ENCODE measurements at places on chromosomes 6 and 20.

GRCh38 chr6:57138026-57138425 is 34.1 kb upstream of the BAG2 start:
- DNase-seq: no peak

GRCh38 chr6:84798257-84798656 is 33.9 kb upstream of the TBX18 start:
- DNase-seq: no peak

DNA sequence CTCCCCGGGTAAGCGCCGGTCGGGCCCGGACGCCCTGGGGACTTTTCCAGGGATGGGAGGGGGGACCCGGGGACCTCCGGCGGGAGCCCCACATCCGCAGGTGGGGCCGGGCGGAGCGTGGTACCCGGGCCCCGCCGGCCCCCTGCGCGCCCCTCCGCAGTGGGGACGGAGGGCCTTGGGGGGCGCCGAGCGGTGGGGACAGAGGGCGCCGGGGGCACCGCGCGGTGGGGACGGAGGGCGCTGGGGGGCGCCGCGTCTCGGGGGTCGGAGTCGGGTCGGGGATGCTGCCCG is 270 bp downstream of the PLEKHG1 start:
- no peak for DNase-seq

DNA sequence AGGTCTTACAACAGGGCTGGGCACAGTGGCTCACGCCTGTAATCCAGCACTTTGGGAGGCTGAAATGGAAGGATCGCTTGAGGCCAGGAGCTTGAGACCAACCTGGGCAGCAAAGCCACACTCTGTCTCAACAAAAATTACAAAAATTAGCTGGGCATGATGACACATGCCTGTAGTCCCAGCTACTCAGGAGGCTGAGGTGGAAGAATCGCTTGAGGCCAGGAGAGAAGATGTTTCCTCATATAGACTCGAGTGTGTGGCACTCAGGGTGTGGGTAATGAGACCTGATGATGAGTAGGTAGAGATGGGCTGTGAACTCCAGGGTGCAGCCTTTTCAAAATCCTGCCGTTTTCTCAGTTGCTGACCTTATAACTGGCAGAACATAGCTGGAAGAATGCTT is 125.3 kb upstream of the FOXO3 start:
- no peak for DNase-seq

DNA sequence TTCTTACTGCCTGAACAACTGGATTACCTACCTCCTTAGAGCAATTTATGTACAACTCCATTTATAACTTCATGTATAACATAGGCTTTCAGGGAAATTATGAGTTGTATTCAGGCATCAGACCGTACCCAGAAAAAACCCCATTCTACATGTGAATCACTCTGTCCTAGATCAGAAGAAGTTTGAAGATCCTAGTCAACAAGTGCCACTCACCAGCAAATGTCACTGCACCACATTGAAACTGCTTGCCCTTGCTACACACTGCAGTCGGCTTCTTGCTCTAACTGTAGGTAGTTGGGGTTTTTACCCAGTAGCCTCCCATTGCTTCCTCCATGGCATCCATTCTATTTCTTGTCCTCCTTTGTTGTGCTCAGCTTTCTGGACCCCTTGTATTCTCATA is 132.4 kb downstream of the DNAH8 start:
- no peak for DNase-seq

- no peak for DNase-seq
Observed at GRCh38 chr6:26514984-26515383, 14.9 kb downstream of the BTN1A1 start.

GRCh38 chr6:149211046-149211571 is 106.4 kb upstream of the TAB2 start:
- no peak for DNase-seq

DNA sequence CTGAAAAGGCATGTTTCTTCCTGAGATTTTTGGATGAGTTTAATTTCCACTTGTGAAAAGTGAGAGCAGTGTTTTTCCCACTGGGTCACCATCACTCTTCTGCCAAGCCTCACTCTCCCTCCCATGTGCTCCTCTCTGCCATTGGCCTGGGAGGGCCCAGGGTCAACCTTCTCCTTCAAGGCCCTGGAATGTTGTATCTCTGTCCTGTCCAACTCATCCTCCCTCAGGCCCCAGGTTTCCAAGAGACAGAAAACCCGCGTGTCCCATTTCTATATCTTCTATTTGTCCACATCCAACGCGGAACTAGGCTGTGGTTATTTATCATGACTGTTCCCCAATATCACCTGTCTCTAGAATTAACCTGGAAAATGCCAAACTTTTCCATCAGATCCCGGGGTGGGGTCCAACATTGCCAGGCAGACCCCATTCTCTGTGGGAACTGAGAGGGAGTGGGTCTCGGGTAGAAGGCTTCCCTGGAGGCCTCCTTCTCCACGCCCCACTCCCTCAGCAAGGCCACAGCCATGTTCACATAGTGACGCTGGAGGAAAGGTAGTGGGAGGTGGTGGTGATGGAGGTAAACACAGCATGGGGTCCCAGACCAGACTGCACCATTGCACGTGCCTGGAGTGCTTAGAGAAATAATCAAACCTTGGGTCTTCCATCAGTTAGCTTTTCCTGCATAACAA is 173.5 kb downstream of the SCP2D1 start:
- no peak for DNase-seq

DNA sequence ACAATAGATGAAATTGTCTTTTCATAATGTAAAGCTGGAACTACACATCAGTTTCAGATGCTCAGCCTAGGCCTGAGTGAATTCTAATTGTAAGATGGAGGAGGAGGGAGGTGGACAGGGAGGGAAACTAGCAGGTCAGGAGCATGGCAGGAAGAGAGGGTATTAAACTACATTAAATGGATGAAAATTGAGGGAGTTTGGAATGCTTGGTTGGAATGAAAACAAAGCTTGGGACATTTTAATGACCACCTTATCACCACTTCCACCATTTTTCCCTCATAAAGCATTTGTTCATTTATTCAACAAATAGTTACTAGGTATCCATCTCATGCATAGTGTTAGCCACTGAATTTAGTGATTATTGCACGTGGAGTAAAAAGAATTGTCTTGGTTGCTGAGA is 65.0 kb downstream of the KIZ start:
- DNase-seq: no peak

Measured in stimulated activated CD4-positive, alpha-beta T cell treated with anti-CD3 and anti-CD28 coated beads, Interleukin-12 subunit alpha, Interleukin-12 subunit beta, amount 100 ng/mL, for 24 hours (primary cell).